ENCODE measurements at places on chromosomes 11 and 22. TPM values are rescaled to one million over a fixed set of nuclear protein-coding genes. Genes with fewer than 3 reads are reported as not detected.

The CATSPER1 gene
- not detected for total RNA-seq

The MS4A7 gene
- 0.25 TPM for total RNA-seq

The P2RY6 gene
- 0.16 TPM for total RNA-seq

The OR5L1 gene
- total RNA-seq = not detected

The OR10D3 gene
- not detected for total RNA-seq

The NNMT gene
- 0.53 TPM for total RNA-seq

The MS4A14 gene
- total RNA-seq = 0.07 TPM

The TSPAN18 gene
- total RNA-seq = 44.7 TPM

The ZNF215 gene
- 14.1 TPM for total RNA-seq

The CREB3L1 gene
- total RNA-seq = 10.9 TPM

The C11orf87 gene
- 0.23 TPM for total RNA-seq

The FKBP2 gene
- 61.7 TPM for total RNA-seq

The PRG3 gene
- total RNA-seq = not detected

The LUZP2 gene
- total RNA-seq = 3.8 TPM

The UBQLNL gene
- 0.24 TPM for total RNA-seq

The LRRC32 gene
- total RNA-seq = 1.6 TPM

The PAK1 gene
- total RNA-seq = 166 TPM

The C22orf42 gene
- 0.78 TPM for total RNA-seq

The BEST1 gene
- total RNA-seq = 0.17 TPM

The RELT gene
- total RNA-seq = 6.7 TPM

The SMIM38 gene
- total RNA-seq = 0.39 TPM

The TM7SF2 gene
- 74.9 TPM for total RNA-seq

The RAC2 gene
- 4.9 TPM for total RNA-seq

The IGLL5 gene
- not detected for total RNA-seq

The RAG1 gene
- total RNA-seq = 0.82 TPM

The DDTL gene
- 5.8 TPM for total RNA-seq

The DTX4 gene
- 12.8 TPM for total RNA-seq

The CD3G gene
- 0.20 TPM for total RNA-seq

The SCGB2A2 gene
- not detected for total RNA-seq

The TMEM138 gene
- 39.0 TPM for total RNA-seq

The DGAT2 gene
- total RNA-seq = 3.3 TPM

The TPBGL gene
- total RNA-seq = 0.60 TPM

The MRGPRE gene
- not detected for total RNA-seq

The MOGAT2 gene
- 0.11 TPM for total RNA-seq

The RASSF10 gene
- total RNA-seq = 2.6 TPM

The UCP3 gene
- total RNA-seq = 0.55 TPM

The OR2AT4 gene
- not detected for total RNA-seq

The MDK gene
- 560 TPM for total RNA-seq

The WNT7B gene
- 0.18 TPM for total RNA-seq

The ALDH3B1 gene
- total RNA-seq = 0.53 TPM

The OR51E2 gene
- total RNA-seq = not detected
